ENCODE measurements at places on chromosomes 7 and 10. TPM values are rescaled to one million over a fixed set of nuclear protein-coding genes. Genes with fewer than 3 reads are reported as not detected.
A peak's percentile ranks its signal among the peaks of the same experiment; 100 is the strongest.

The ADRB1 gene
- 0.24 TPM for total RNA-seq

DNA sequence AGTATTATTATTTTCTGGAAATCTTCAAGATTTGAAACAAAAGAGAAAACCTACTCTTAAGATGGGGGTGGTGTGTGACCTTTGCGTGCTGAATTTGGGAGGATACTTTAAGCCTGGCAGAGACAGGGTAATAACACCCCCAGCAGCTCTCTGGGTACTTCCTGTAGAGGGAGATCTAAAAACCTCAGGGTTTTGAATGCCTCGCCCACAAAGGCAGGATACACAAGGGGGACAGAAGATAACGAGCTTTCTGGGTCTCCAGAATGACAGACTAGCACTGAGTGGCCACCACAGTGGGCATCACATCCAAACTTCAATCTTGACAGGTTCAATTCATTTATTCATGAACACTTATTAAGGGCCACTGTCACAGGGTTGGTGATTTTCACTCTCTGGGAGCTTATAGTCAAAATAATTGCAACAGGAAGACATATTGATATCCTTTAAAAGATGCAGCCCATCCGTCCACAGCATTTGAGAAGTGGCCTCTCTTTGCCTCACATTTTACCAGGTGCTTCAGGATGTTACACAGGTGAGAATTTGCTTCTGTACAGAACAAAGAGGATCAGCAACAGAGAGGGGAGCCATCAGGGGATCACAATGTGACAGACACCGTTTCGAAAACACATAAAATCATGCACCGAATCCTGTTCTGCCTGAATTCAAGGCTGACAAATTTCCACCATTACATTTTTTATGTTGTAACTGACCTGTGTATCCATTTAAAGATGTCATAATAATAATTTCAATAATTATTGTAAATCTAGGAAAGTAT is 14.3 kb downstream of the CPA1 start:
- DNase-seq: no peak

GRCh38 chr10:17348501-17349349 is 105.7 kb downstream of the ST8SIA6 start:
- DNase-seq: peak; percentile 3

DNA sequence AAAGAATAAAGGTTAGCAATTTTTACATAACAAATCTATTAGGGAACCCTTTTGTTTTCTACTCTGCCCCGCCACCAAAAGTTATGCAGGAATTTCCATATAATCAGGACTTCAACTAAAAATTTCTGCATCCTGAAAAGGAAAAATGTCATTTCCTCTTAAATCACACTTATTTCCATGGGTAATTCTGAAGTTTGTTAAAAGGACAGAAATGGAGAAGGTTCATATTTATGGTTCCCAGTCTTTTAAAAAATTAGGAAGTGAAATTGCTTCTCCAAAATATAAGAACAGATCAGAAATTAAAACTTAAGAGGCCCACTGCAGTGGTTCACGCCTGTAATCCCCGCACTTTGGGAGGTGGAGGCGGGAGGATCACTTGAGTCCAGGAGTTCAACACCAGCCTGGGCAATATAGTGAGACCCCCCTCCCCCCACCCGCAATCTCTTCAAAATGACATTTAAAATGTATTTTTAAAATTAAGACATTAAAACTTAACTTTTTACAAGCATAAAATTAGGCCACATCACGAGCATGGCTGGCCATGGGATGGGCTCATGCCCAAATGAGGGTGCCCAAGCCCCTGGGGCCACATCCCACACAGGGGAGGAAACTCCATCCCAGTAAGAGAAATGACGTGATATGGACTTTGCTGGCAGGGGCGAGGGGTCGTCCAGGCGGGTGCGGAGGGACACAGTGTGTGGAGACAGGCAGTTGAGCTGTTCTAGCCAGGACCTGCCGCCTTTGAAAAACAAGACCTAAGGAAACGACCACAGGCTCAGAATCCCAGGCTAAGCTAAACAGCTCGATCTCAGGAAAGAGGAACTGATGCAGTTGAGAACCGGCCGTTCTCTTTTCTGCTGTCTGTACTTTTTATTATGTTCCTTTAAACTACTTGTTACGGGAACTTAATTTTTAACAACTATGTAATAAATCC is 51.3 kb upstream of the NFE2L3 start:
- no peak for DNase-seq

GRCh38 chr7:117682681-117683385 is 190.4 kb downstream of the CTTNBP2 start:
- peak; percentile 12 for DNase-seq

DNA sequence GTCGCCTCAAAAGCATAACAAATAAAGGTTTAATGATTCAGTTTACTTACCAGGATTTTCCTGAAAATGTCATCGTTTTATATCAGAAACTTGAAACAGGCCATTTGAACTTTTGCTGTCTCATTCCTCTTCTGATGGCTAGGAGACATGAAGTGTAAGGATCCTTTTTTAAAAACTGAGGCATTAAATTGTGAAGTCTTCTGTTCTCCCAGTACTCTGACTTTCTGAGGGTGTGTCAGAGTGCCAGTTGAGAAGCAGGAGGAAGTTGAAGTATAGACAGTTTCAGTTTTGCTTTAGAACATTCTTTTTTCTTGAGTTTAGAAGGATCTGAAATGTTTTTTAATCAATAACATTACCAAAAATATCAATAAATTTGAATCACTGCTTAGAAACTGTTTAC is at the start of gene SAMD9L:
SAMD9L (minus strand) TSS at position 242 of the 400 bp plus-strand sequence. CDS start 12,414 bp downstream, outside the sequence.
- no peak for DNase-seq
